ENCODE measurements at places on chromosomes 5 and 9. TPM values are rescaled to one million over a fixed set of nuclear protein-coding genes. Genes with fewer than 3 reads are reported as not detected.
A peak's percentile ranks its signal among the peaks of the same experiment; 100 is the strongest.

GRCh38 chr9:91150998-91151717, 210.6 kb downstream of the AUH start:
- DNase-seq, result no peak

- DNase-seq, result no peak
These were observed 195.4 kb downstream of the ADAMTS12 start for GRCh38 chr5:33696411-33696810.

The ZNG1E gene
- 33.4 TPM for total RNA-seq

- no peak for DNase-seq
These were observed 38.9 kb downstream of the DNAJC21 start for GRCh38 chr5:34968258-34968657.

DNA sequence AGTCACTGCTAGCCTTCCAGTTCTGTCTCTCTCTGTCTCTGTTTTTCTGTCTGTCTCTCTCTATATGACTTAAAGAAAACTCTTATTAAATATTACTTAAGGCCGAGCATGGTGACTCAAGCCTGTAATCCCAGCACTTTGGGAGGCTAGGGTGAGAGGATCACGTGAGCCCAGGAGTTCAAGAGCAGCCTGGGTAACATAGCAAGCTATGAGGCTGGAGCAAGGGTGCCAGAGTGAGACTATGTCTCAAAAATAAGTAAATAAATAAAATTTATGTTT, 1.7 kb upstream of the GBGT1 start:
- DNase-seq, result no peak

- no peak for DNase-seq
These were observed 58.6 kb downstream of the GPBP1 start for GRCh38 chr5:57232293-57233033.

DNA sequence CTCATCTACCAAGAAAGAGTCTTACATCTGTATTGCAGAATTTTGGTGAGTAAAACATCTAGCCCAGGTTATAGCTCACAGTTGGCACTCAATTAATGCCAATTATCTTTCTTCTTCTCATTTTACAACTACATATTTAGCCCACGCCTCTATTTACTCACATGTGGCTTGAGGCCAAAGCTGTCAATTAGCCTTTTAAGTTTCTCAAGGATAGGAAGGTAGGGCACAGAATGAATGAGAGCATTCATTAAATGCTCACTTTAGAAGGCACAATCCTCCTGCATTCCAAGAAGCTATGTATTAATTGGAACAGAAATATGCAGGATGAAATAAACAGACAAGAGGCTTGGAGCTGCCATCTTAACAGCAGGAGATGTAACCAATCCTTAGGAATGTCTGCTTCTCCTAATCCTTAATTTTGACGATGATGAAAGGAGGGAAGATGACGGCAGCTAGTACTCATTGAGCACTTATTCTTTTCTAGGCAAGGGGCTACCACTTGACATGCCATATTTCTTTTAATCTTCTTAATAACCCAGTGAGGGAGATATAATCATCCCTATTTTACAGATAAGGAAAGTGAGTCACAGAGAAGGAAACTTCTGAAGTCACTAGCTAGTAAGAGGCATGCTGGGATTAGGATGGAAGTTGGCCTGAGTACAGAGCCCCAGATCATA, 30.8 kb upstream of the PANK3 start:
- DNase-seq, result no peak

The SCAMP1 gene
- 35.9 TPM for total RNA-seq

DNA sequence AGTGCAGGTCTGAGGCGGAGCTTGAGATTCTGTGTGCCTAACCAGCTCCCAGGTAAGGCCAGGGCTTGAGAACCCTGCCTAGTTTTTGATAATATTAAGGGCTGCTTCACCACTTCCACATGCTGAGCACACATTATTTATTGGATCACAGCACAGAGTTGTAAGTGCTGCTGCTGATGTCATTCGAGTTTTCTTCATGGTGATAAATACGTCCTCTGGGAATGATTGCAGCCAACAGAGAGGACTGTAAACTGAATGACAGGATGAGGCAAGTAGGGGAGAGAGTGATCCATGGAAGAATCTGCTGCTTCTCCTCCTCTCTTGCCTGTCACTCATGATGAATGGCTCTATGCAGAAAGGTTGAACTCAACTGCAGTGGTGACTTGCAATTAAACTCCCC, 77.9 kb upstream of the VPS13A start:
- no peak for DNase-seq

- no peak for DNase-seq
These were observed 56.8 kb downstream of the MINAR2 start for GRCh38 chr5:129804705-129805104.

- peak; percentile 63 for DNase-seq
These were observed 3.4 kb downstream of the SLC6A19 start for GRCh38 chr5:1204693-1205242.

The MUSK gene
- total RNA-seq, result 2.5 TPM

DNA sequence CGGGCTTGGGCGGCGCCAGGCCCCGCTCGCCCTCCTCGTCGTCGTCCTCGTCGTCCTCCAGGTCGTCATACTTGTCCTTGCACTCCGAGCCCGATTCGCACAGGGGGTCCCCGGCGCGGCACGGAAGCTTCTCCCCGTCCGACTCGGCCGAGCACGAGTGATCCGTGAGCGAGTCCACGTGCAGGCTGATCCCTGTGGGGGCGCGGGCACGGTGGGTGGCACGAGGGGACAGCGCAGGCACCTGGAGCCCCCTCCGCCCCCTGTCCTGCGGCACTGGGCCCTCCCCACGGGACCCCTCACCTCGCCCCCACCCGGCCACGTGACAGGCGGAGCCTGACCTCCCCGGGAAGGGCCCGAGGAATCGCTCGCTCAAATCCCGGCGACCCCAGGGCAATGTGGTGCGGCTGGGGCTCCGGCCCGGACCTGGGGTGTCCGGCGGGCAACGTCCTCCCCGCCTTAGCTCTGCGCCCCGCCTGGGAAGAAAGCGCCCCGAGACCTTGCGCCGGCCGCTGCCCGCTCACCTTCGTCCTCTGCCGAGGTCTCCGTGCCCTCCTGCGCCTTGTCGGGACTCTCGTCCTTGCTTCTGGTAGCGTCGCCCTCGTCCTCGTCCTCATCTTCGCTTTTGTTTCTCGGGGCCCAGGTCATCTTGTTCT, 2.5 kb downstream of the IRX2 start:
- DNase-seq, result peak; percentile 4

DNA sequence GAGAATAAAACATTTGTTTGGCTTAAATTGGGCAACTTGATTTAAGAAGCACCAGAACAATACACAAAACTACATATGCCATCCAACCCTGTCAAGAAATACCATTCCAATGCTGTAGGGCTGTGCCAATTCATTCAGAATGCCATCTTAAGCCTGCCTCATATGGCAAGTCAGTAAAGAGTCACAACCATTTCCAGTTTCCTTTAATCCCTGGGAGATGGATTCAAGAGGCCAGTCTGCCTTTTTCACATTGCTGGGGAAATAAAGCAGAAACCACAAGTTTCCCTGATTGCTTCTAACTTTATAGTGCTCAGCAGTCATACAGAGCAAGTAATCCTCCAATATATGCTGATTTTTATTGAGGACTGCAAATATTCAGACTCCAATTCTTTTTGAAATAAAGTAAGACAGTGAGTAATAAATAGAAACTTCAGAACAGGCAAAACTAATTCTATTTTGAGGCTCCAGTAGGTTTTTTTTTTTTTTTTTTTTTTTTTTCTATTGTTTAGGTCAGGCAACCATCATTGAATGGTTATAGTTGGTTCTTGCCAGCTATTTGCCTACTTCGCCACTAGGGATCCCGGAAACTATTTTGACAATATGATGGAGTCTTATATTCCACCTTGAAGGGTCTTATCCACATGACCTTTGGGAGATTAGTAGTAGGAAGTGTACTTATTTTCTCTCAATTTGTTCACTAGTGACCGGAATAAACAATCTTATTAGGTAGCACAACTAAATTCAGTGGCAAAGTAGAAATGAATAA, 400.9 kb upstream of the MEF2C start:
- DNase-seq, result no peak

DNA sequence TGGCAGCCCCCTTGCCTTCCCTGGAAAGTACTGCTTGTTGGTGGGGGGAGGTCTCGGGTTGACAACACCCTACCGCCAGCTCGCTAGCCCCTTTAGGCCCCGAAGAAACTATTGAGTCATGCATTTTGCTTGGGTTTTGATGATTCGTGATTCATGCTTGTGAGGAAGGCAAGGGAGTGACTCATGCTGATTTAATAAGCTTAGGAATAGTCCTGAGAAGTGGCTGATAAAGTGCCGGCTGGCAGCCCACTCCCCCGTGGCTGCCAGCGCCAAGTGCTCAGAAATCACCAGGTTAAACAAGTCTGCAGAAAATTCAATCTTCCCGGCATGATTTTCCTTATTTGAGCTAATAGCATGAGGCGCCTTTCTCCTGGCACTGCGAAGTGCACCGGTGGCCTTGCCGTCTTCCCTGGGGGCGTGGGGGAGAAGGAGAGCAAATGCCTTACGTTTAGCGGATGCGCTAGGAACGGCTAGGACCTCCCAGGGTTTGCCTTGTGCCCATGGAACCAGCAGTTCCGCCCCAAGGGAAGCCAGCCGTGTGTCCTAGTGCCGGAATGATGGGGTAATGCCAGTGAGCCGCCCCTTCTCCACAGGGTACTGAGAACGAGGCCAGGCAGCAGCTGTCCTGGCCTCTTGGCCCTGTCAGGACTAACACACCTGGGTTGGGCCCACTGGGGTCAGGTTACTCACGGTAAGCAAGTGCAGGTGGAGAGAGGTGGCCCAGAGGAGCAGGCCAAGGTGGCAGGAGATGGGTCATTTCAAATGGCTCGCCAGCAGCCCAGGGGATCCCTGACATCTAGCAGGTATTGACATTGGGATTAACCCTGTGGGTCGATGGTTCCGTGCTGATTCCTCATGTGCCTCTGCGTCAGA, 151.9 kb downstream of the MACROH2A1 start:
- peak; percentile 6 for DNase-seq

- DNase-seq, result no peak
These were observed 49.7 kb downstream of the BASP1 start for GRCh38 chr5:17267106-17267505.

The TAF11L10 gene
- total RNA-seq, result not detected

- no peak for DNase-seq
These were observed 3.3 kb downstream of the RNF20 start for GRCh38 chr9:101536938-101537337.

- DNase-seq, result no peak
These were observed 8.5 kb downstream of the DPP7 start for GRCh38 chr9:137105814-137106661.

DNA sequence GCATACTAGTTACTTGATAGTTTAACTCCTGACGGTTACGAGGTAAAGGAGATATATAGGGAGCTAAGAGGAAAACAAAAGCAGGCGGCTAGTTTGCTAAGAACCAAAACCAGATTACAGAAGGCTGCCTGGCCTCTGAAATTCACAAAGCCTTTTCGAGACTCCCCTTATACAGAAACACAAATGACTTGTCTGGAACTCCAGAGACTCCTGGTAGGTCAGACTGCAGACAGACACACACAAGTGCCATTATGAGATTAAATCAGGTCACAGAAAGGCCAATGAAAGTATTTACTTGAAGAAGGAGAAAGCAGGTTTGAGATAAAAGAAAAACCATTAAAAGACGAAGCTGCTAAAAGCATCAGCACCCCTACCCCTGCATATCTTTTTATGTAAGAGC, 142.5 kb upstream of the LRRTM2 start:
- no peak for DNase-seq

DNA sequence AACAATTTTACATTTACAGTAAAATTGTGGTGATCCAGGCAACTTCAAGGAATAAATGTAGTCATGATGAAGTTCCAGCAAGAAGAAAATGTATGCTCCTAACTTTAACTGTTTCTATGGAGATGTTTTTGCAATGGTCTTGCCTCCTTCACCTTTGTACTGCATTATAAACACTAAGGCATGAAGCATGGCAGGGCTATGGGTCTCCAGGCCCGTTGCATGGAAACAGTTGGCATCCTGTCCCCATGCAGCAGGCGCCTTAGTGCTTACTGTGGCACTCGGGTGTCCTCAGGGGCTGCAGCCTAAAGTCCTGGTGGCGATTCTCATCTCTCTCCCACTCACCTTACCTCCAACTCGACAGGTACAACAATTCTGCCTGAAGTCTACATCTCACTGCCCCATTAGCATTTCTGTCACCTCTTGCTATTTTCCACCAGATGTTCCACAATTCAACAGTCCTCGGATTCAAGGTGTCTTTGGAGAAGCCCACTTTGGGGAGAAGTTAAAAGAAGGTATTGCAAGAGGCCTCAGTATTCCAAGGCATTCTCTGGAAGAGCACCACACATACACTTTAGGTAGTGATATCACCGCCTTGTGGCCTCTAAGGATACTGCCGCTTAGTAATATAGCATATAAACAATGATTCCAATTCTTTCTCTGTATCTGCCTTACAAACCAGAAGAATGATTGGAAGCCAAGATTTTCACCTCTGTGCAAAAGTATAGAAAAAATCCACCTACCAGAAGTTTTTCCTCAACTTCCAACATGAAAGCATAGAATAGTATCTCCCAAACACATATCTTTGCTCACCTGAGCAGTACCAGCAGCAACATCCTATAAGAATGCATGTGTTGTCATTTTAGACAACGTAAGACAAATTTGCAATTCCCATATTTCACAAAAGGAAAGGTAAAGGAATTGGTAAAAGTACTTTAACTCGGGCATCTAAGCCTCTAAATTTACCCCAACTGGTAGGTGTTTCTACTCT, 5.1 kb downstream of the LIFR start:
- peak; percentile 19 for DNase-seq

The KCNV2 gene
- total RNA-seq, result not detected

- no peak for DNase-seq
These were observed 38.0 kb downstream of the PRRT1B start for GRCh38 chr9:131583337-131583645.

DNA sequence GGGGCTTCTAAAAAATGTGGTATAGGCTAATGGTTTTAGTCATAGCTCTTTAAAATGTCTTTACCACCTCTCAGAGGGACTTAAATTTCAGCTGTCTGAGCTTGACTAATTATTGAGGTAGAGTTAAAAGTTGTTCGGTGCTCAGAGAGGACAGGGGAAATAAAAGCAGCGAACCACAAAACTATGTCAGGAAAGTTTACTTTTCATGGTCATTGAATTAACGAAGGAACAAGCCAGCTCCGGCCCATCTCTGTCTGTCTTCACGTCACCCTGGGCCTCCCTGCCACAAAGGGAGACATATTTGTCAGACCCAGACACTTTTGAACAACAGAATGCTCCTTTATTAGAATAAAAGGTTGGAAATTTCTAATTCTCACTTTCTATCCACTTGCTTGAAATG, 98.8 kb upstream of the EFNA5 start:
- no peak for DNase-seq

- no peak for DNase-seq
These were observed 25.5 kb downstream of the DAB2IP start for GRCh38 chr9:121676926-121677325.

DNA sequence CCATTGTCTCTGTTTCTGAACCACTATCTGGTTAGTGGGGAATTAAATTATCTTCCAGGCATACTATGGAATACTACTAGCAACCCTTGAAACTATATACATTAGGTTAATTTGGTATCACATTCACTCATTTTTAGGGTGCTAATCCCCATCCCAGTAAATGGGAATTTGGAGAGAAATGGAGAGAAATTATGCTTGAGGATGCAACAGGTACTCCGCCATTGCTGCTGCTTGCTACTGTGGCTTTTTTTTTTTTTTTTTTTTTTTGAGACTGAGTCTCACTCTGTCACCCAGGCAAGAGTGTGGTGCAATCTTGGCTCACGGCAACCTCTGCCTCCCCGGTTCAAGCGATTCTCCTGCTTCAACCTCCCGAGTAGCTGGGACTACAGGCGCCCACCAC, 66.1 kb downstream of the AK8 start:
- DNase-seq, result no peak

GRCh38 chr5:179272326-179273072, 72.8 kb downstream of the ADAMTS2 start:
- DNase-seq, result no peak

The INSL6 gene
- total RNA-seq, result not detected

The CER1 gene
- not detected for total RNA-seq

All from mucosa of gallbladder (tissue), 1 donor.